Natural killer cell treated with Interleukin-12 subunit alpha and Interleukin-12 subunit beta and Interleukin-15 and Interleukin-18, amount 100 ng/mL, for 72 hours (primary cell): ENCODE measurements at places on chromosomes 3 and 15. TPM values are rescaled to one million over a fixed set of nuclear protein-coding genes. Genes with fewer than 3 reads are reported as not detected.

The CNTN3 gene
- not detected for total RNA-seq

The PLSCR5 gene
- not detected for total RNA-seq

The DNAH12 gene
- 0.05 TPM for total RNA-seq

The THPO gene
- not detected for total RNA-seq

The PRICKLE2 gene
- total RNA-seq, result 0.59 TPM

The FEM1B gene
- total RNA-seq, result 49.7 TPM

The SLC15A2 gene
- total RNA-seq, result 5.3 TPM

The BUB1B gene
- 19.4 TPM for total RNA-seq

The IL17RD gene
- total RNA-seq, result not detected

The DUOXA2 gene
- not detected for total RNA-seq

The TCF12 gene
- total RNA-seq, result 69.4 TPM

The GP5 gene
- total RNA-seq, result not detected

The WDR72 gene
- total RNA-seq, result not detected

The CMTM8 gene
- 0.36 TPM for total RNA-seq

The SLC38A3 gene
- total RNA-seq, result not detected

The GFM1 gene
- total RNA-seq, result 69.5 TPM

The NR2C2 gene
- 58.3 TPM for total RNA-seq

The SMCO1 gene
- total RNA-seq, result not detected

The MIX23 gene
- 59.0 TPM for total RNA-seq

The ZNF80 gene
- total RNA-seq, result not detected

The HIGD2B gene
- 0.26 TPM for total RNA-seq

The BHLHE40 gene
- total RNA-seq, result 579 TPM

The GOLGA6D gene
- not detected for total RNA-seq

The CADM2 gene
- total RNA-seq, result not detected

The C3orf20 gene
- total RNA-seq, result 0.93 TPM

The ZNF502 gene
- total RNA-seq, result 3.8 TPM

The HGD gene
- total RNA-seq, result 1.00 TPM

The RBPMS2 gene
- 0.33 TPM for total RNA-seq

The DPPA2 gene
- total RNA-seq, result not detected

The LRRC15 gene
- total RNA-seq, result not detected

The WWTR1 gene
- 6.7 TPM for total RNA-seq

The FILIP1L gene
- 0.19 TPM for total RNA-seq

The MYO5C gene
- 0.45 TPM for total RNA-seq

The TNNC1 gene
- total RNA-seq, result not detected

The INAFM2 gene
- 17.5 TPM for total RNA-seq

The FES gene
- total RNA-seq, result 139 TPM

The ACY1 gene
- total RNA-seq, result 42.6 TPM

The DLL4 gene
- not detected for total RNA-seq

The IDH3A gene
- 169 TPM for total RNA-seq

The ATP2B2 gene
- not detected for total RNA-seq

The TRH gene
- total RNA-seq, result not detected

The ATG7 gene
- 79.9 TPM for total RNA-seq

The LRTM1 gene
- not detected for total RNA-seq

The TEX9 gene
- total RNA-seq, result 0.57 TPM

The CSPG5 gene
- 0.95 TPM for total RNA-seq

The GOLGA8S gene
- 2.4 TPM for total RNA-seq

The LSAMP gene
- total RNA-seq, result not detected

The TYRO3 gene
- 0.86 TPM for total RNA-seq

The GRAMD1C gene
- total RNA-seq, result 0.26 TPM

The ITIH4 gene
- total RNA-seq, result 8.5 TPM

The PLOD2 gene
- total RNA-seq, result 1.0 TPM

The CLDN11 gene
- not detected for total RNA-seq

The ALDH1A3 gene
- total RNA-seq, result not detected

The ZNF717 gene
- total RNA-seq, result 7.3 TPM

The ZNF620 gene
- total RNA-seq, result 6.2 TPM

The ACTRT3 gene
- 2.0 TPM for total RNA-seq

The TMEM115 gene
- 32.8 TPM for total RNA-seq

The CHRFAM7A gene
- 2.4 TPM for total RNA-seq
